ENCODE measurements at places on chromosomes 3 and 15.

DNA sequence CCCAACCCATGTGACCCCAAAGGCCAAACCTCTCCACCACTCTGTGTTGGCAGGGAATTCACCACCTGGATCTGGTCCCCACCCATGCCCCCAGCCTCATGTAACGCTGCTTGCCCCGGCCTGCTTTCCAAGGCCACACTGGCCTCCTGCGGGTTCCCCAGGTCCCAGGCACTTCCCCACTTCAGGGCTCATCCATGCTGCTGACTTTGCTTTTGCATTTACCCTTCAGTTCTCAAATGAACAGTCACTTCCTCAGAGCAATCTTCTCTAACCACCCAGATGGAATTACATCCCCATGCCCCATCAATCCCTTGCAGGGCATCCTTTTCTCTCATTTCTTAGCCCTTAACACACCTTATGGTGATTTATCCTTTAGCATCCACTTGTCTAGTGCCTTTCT lies 9.2 kb downstream of the DAPK2 start:
- DNase-seq: no peak

DNA sequence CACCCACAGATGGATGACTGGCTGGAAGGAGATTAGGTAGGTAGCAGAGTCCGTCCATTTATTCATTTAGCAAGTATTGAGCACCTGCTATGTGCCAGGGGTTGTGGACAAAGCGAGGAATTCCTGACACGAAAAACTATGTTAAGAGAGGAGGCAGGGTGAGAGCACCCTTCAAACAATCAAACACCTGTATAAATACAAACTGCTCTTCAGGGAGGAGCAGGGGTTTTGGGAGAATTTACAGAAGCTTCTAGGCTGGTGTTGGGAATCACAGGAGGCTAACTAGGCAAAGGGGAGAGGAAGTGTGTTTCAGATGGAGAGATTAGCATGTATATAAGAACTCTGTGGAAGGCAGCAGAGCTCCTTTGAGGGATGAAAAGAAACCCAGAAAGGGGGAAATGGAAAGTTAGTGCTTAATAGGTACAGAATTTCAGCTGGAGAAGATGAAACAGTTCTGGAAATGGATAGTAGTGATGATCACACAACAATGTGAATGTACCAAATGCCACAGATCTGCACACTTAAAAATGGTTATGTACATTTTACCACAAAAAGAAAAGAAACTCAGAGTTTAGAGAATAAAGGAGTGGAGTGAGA lies 805 bp upstream of the SEC22C start:
- DNase-seq: no peak

GRCh38 chr3:83625261-83625660 lies 1333.5 kb upstream of the CADM2 start:
- DNase-seq: no peak

DNA sequence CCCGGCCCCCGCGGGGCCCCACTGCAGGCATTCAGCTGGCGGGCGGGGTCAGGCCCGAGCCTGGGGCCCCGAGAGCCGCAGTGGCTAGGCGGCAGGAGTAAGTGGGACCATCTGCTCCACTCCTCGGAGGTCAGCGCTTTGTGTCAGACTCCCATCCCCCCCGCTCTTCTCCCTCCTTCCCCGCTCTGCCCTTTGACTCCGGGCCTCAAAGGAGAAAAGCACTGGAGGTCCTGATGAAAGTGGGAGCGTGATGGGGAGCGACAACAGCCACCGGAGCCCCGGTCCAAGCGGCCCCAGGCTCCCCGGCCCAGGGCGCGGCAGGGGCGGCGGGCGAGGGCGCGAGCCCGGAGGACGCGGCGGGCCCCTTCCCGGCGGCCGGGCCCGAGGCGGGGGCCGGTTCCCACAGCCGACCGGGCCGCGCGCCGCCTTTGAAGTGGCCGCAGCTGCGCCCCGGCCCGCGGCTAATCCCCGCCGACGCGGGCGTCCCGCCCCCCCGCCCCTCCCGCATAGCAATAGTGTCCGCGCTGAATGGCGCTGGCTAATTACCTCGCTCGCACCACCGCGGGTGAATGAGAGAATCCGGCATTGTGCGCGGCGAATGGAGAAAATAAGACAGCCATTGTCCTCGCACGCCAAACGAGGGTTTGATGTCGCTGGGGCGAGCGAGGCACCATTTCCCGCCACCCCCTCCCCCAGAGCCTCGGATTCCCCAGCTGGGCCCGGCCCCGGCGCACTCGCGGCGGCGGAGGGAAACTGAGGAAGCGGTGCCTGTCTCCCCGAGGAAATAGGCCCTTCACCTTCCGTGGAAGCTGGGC lies 22.4 kb downstream of the IGDCC3 start:
- DNase-seq: no peak

DNA sequence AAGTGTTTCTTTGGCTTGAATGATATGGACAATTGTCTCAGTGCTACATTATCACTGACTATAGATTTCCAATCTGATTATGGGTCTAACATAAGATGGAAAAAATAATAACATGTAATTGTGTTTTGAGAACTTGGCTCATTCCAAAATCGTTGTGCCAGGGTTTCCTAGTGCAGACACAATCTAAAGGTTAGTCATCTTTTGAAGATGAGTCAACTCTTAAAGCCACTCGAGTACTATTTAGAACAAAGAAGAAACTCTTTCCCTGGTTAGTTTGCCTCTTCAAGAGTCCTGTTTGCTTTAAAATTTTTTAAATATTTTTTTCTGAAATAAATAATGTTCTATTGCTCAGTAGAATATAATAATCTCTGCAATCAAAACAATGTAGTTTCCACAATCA lies 301.0 kb downstream of the CADM2 start:
- DNase-seq: no peak

GRCh38 chr3:134623615-134624245 lies 27.1 kb downstream of the KY start:
- DNase-seq: no peak

- no peak for DNase-seq
Observed at GRCh38 chr3:40490916-40491315, 14.0 kb downstream of the ZNF619 start.

- peak; percentile 78 for DNase-seq
Observed at GRCh38 chr15:73700041-73700842, 16.1 kb downstream of the CD276 start.

DNA sequence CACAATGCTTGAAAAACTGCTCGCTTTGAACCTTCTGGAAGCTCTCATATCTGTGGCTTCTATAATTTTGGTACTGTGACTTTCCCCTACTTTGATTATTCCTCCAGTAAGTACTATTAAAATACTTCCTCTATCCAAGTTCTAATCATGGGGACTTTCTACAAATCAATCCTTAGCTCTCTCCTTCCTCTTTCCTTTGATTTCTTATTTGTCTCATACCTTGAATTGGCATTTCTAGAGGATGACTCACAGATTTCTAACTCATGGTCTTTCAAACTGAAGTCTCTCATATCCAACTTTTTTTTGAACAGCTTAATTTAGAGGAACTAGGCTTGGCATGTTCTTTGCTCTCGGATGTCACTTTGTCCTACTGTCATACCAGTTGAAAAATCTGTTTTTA lies 241.8 kb downstream of the TBC1D5 start:
- no peak for DNase-seq

DNA sequence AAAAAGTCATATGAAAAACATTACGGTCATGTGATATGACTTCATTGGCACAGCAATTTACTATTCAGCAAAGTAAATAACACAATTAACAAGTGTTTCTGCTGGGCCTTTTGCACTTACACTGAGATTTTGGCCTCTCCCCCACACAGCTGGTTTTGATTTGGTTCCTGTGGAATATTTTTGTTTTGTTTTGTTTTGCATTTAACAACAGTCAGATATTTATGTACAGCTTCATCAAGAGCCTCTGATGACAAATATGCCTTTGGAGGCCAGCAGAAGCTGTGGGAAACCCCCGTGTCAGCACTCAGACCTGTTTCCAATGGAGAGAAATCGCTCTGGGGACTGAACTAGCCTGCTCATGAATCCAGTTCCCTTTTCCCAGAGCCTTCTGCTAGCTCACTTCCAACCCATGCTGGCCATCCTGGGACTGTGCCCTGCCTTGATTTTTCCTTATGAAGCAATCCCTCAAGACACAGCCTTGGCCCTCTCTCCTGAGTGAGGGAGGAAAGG lies 161.9 kb downstream of the ATG7 start:
- no peak for DNase-seq

DNA sequence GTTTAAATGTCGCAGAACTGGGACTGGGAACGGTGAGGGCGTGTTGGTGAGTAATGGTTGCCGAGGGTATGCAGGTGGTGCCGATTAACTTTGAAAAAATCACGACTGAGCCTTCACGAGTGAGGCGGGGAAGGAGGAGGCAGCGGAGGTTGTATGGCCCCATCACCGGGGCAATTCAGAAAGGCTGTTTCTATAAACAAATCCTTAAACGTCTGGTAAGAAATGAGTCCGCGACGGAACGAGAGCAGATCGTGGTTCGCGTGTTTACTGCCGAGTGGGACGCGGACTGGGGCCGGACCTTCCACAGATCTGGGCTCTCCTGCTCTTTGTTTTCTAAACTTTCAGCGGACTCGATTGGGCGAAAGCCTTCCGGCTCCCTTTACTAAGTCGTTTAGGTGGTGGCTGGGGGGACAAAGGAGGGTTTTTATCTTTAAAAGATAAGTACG lies 2.7 kb downstream of the IGF1R start:
- no peak for DNase-seq

DNA sequence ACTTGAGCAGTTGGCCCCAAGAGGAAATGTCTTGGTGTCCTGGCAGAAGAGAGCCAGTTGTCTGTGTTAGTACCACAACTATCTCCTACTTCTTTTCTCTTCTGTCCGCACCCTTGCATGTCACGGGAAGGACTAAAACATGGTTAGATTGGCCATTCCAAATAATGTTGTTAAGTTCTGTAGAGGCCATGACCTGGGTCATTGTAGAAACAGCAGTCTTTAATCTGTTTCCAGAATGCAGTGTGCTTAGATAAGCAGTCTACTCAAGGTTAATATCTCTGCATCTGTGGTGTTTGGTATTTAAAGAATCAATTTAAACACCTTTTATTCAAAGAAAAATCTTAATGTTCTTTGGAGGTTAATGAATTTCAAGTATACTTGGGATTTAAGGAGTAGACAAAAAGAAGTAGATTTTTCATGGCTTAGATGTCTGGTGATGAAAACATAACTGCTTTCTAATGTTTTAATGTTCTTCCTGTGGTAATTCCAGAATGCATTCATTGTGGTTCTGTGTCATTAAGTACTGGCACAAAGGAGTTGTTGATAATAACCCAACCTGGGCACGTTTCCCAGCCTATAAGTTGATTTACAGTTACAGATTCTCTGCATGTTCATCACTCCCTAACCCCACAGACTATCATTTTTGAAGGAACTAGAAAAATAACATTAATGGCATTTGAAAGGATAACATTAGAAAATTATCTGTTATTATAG lies 58.9 kb downstream of the TMEM108 start:
- no peak for DNase-seq

DNA sequence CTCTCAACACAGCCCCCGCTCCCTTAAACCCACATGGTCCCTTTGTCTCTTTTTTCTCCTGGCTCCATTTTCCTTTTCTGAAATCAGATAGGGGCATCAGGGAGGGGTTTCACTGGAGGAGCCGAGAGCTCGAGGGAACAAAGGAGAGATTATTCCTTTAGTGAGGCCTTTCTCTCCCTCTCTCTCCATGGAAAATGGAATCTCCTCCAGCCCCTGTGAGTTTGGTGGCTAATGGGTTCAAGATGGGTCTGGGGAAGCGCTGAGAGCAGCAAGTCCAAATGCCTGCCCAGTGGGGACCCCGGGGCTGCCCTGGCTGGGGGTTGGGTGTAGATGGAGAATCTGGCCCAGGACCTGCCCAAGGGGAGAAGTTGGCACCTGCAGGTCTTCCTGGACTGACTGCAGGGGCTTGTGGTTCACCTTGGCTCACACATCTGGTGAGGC lies 56.8 kb downstream of the ITGA11 start:
- no peak for DNase-seq

GRCh38 chr3:194014756-194015155 lies 121.2 kb upstream of the HES1 start:
- DNase-seq: no peak

- no peak for DNase-seq
Observed at GRCh38 chr15:74240002-74240568, 4.0 kb downstream of the CCDC33 start.

DNA sequence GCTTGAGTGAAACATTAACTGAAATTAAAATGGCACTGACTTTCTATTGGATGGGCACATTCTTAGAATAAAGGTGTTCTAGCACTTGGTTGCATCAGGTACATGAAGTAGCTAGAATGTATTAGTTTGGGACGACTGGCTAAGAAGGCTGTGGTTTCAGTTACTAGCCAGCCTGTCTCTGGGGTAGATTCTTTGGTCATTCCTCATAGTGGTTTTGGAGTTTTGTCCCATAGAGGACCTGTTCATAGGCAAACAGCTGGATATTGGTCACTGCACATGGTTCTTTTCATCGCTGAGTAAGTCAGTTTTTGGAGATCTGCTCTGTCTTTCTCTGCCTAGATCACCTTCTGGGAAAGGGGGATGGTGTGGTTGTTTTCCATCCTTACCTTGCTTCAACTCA lies 55.3 kb downstream of the ADAMTSL3 start:
- no peak for DNase-seq

DNA sequence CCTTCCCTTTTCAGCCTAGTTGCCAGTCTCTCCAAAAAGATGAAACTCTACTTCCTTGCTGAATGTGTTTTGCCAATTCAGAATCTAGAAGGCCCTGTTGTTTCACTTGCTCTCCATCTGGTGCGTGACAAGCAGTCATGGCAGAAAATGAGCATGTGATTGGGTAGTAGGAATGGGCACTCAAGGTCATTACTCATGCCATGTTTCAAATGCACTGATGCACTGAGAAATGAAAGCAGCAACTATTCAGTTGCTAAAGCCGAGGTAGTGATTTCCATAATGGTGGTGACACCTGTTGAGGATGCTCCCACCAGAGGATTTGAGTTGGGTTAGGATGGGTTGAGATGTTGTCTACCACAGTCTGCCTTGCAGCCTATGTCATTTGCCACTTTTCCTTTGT lies 12.7 kb downstream of the ZBTB38 start:
- DNase-seq: no peak

GRCh38 chr3:110184536-110184935 lies 847.2 kb upstream of the DPPA4 start:
- no peak for DNase-seq

GRCh38 chr3:4850211-4850927 lies 128.9 kb upstream of the BHLHE40 start:
- DNase-seq: no peak

GRCh38 chr3:129663045-129663446 lies 56.6 kb upstream of the PLXND1 start:
- DNase-seq: no peak

DNA sequence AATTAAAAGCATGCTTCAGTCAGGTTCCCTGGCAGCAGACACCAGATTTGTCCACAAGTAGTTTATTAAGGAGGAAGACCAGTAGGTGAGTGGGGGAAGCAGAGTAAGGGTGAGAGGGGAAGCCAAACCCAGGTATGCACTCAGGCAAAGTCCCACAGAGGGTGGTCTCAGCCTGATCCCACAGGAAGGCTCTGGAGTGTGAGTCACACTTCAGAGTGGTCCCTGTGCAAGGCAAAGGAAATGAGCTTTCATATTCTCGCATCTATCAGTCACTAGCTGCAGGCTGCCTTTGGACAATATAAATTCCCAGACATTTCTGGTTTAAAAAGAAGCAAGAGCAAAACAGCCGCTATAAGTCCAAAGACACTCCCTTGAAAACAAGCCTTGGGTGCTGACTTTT lies 78.5 kb downstream of the TRANK1 start:
- DNase-seq: no peak
